ENCODE measurements at places on chromosomes 2 and 18. TPM values are rescaled to one million over a fixed set of nuclear protein-coding genes. Genes with fewer than 3 reads are reported as not detected.
A peak's percentile ranks its signal among the peaks of the same experiment; 100 is the strongest.

DNA sequence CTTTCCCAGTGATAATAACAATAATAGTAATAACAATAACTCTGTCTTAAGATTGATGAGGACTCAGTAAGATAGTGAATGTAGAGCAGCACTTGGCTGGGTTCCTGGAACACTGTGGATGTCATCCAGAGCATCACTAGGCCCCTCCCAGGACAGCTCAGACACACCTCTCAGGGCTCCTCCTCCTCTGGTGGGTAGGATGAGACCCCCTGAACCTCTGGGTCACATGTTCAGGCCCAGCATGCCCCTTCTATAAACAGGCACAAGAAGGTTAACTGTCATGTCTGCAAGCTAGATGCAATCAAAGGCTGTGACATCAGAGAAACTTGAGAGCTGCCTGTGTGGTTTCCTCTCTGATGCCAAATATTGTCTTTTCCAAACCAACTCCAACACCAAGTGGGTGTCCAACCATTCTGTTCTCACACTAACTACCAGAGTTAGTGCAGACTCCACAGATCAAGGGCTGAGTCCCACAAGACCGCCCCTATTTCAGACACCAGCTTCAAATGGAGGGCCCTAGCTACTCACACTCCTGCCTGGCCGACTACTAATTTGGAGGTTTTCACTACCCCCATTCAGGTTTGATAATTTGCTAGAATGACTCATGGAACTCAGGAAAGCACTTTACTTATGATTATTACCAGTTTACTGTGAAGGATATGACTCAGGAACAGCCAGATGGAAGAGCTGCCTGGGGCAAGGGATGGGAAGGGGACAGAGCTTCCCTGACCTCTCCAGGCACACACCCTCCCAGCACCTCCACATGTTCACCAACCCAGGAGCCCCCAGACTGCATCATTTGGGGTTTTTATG is 46.4 kb upstream of the BZW1 start:
- peak; percentile 76 for DNase-seq

GRCh38 chr2:220033546-220033945 is 406.1 kb downstream of the SLC4A3 start:
- DNase-seq = no peak

DNA sequence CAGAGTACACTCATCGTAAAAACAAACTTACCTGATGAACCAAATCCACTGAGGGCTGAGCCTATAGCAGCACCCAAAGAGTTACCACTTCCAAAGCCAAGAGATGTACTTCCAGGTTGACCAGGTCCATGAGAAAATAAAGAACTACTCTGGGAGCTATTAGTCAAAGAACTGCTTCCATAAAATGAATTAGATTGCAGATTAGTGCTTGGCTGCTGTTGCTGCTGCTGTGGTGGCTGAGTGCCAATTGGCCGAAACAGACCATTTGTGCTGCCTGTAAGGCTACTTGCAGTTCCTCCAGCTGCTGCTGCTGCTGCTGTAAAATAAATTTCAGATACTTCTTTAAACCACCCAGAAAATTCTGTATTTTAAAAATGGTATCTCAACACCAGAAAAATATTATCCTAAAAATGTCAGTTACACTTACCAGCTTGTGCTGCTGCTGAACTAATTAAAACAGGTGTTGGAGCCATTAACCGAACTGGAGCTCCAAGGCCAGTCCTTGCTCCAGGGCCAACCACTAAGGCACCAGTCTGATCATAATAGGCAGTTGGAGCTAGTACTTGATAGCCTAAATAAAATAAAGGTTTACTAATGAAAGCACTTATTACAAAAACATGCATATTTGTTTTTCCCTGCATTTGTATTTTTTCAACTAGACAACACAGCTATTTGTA is 58.1 kb upstream of the SDC1 start:
- no peak for DNase-seq

DNA sequence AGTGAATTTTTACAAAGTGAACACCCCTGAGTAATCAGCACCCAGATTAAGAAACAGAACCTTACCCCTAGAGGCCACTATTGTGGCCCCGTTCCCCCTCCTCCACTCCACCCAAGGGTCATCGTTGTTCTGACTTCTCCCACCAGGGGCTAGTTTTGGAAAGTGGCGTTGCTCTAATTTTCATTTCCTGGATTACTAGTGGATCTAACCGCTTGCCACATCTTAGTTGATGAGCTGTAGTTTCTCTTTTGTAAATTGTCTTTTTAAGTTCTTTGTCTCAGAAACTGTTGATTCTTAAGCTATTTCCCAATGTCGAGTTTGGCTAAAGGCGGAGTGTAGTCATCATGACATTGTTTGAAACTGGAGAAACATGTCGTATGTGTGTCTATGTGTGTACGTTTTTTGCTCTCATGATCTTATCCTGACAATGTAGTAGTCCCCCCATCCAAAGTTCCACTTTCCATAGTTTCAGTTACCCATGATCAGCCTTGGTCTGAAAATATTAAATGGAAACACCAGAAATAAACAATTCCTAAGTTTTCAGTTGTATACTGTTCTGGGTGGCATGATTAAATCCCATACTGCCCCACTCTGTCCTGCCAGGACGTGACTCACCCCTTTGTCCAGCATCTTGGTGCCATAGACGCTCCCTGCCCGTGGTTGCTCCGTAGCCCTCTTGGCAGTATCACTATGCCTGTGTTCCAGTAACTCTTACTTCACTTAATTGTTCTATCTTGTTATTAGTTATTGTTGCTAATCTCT is 71.0 kb upstream of the SP3 start:
- DNase-seq = no peak

TANC1 gene
- 11.9 TPM for total RNA-seq

DNA sequence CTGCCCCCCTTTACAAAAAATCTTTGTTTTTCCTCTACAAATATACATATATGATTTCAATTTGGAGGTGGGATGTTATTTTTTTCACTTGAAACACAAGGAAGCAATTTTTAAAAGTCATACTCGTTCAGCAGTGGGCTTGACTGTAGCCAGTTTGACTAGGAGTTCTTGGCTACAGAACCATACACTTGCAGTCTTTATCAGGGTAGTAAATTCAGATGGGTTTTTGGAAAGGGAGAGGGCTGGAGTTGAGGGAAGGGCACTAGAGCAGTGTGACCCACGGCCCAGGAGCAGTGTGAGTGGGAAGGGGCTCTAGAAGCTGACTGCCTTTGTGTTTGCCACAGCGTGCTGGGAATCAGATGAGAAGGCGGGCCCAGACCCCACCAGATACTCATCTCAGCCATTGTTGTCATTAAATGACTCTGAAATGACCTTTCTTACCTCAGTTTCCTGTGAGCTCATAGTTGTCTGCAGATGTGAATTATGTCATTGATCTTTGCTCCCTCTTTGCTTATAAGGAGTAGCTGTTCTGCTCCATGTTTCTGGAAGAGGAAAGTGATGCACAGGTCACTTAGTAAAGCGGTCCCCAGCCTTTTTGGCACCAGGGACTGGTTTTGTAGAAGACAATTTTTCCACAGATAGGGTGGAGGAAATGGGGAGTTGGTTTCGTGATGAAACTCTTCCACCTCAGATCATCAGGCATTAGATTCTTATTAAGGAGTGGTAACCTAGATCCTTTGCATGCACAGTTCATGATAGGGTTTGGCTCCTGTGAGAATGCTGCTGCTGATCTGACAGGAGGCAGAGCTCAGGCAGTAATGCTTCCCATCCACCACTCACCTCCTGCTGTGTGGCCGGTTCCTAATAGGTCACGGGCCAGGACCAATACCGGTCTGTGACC is 116.8 kb downstream of the SPTBN1 start:
- DNase-seq = no peak

- DNase-seq = no peak
These were observed 60.9 kb upstream of the SIX2 start for GRCh38 chr2:45070113-45070652.

- no peak for DNase-seq
These were observed 155.4 kb downstream of the NRP2 start for GRCh38 chr2:205837663-205838062.

DNA sequence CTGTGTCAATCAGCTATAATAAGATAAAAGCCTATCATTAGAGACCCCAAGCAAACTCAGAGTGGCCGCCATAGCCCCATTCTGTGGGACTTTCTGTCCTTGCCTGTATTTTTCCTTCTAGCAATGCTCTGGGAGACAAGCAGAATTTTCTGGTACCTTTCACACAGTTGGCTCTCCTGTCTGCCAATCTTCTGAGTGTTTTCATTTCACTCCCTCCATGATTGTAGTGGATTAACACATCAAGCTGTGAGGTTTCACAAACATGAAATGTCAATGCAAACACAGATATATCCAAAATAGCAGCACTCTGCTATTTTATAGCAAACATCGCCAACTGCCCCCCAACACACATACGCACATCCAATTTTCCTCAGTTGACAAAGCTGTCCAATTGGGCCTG is 64.9 kb downstream of the C1D start:
- DNase-seq = no peak

DNA sequence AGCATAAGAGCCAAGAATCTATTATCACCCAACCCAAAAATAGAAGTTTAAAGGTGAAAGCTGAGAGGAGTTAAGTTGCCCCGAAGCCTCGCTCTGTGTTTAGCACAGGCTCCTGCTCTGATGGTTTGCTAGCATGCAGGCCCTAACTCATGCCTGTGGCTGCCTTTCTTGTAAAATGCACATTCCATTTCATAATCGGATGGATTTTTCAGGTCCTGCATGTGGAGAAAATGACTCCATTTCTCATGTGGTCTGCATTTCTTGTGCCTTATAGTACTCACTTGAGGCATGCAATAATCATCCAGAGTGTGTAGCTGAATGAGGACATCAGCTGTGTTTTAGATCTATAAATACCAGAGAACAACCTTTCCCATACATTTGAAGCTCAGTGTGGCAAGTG is 381.8 kb downstream of the CPS1 start:
- no peak for DNase-seq

GRCh38 chr2:238003234-238004031 is 36.6 kb downstream of the UBE2F start:
- DNase-seq = no peak

- DNase-seq = no peak
These were observed 3.5 kb downstream of the ADCYAP1 start for GRCh38 chr18:907885-908757.

- DNase-seq = peak; percentile 80
These were observed 69.7 kb upstream of the KCNE4 start for GRCh38 chr2:222982010-222982908.

GRCh38 chr18:61948846-61949438 is 56.1 kb upstream of the RNF152 start:
- no peak for DNase-seq

KRTCAP3 gene
- 10.0 TPM for total RNA-seq

- no peak for DNase-seq
These were observed 255.2 kb downstream of the LPIN1 start for GRCh38 chr2:12001621-12002020.

HMSD gene
- 0.29 TPM for total RNA-seq

GRCh38 chr2:24086241-24086640 is 1.6 kb upstream of the TP53I3 start:
- DNase-seq = no peak

CHRNA1 gene
- total RNA-seq = not detected

TMEM37 gene
- total RNA-seq = 1.2 TPM

GRCh38 chr2:221677688-221678087 is 105.6 kb upstream of the EPHA4 start:
- DNase-seq = no peak

- no peak for DNase-seq
These were observed 126.0 kb downstream of the MC4R start for GRCh38 chr18:60246606-60247005.

- DNase-seq = no peak
These were observed 20.4 kb upstream of the BCL2 start for GRCh38 chr18:63339920-63340484.

DNA sequence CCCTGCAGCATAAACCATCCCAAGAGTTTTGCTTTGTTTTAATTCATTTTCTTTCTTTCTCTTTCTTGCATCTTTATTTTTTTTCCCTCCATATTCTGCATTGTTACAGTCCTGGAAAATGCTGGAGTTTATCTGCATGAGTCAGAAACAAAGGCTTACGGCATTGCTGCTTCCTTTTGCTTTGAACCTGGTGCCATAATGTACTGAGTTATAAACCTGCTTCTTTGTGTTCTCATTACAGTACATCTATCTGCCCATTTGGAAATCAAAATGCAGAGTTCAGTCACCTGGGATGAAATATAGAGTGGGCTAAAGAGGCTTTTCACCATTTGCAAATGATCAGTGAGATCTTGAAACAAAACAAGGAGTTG is 1009.2 kb upstream of the FANCL start:
- DNase-seq = no peak

DNA sequence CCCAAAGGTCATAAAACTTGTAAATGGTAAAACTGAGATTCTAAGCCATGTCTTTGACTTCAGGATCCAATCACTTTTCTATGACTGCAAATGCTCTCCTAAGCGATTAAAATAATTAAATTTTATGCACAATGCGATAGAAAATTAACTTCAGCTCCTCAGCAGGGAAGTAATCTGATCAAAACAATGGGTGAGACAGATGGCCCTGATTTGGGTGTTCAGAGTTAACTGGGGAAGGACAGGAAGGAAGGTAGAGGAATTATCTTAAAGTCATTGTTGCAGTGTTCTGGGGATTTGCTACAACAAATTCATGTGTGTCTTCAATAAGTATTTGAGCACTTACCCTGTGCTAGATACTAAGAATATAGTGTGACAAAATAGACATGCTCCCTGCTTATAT is 446.0 kb upstream of the MEX3C start:
- DNase-seq = no peak

DNA sequence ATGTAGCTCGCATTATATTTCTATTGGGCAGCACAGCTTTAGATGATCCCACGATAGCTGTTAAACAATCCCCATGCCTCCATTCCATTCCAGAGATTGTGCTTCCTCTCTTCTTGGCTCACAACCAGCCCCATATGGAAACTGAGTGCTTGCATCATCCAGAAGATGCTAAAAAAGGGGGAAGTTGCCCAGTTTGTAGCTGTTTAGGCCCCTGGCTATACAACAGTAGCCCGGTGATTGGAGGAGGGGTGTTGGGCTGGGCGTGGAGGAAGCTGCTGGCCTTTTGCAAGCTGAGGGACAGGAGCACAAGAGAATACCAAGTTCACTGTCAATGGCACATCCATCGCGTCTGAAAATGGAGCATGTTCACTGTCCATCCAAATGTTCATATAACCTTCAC is 360.2 kb downstream of the ALK start:
- DNase-seq = no peak

Measured in epithelial cell of proximal tubule (primary cell).